RWPE1 (cell line): ENCODE measurements at places on chromosomes 3 and 15.

DNA sequence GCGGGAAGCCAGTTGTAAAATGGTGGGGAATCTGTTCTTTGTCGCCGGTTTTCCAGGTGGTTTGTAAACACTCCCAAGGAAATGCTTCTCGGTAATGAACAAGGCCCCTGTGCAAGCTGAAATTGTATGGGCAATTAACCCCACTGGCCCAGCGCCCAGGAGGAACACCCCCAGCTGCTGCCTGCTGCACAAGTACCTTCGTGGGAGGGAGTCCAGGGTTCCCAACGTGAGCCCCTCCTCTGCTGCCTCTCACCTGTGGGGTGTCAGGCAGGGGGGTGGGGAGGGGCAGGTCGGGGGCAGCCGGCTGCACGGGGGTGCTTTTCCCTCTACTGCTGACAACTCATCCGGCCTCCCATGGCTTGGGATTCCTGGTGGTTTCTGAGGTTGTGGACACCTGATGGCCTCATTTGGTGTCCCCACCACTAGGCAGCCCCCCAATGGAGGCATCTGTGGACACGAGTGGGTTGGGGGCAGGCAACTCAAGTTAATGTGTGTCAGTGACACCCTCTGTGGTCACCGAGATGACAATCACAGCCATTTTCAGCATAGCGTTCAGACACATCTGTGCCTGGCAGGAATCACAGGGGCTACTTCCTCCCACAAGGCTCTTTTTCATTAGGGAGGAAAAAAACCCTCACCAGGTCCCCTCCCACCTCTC, 35.6 kb upstream of the PRR23E start:
- DNase-seq: no peak

DNA sequence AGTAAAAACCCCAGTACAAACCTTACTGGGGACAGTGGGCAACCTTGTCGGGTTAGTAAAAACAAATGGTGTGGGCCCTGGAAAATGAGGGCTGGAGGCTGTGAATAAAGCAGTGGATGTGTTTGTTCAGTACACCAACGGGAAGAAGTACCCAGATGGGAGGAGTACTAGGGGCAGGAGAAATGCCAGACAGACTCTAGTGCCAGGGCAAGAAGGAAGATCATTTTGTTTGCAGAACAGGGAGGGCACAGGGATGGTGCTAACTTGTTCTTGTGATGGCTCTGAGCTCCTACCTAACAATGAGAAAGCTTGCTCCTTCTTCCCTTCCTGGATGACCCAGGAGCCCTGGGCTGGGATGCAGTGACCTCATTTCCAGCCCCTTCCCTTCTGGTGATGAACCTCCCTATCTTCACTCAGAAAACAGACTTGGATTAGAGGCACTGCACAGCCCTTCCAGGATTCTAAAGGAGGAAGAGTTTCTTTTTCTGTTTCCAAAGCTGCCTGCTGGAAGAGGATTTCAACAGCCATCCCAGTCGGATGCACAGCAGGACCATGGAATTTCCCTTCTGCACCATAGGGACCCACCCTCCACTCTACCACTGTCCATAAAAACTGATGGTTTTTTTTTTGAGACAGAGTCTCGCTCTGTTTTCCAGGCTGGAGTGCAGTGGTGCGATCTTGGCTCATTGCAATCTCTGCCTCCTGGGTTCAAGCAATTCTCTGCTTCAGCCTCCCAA, 6.1 kb downstream of the RASSF1 start:
- DNase-seq: no peak

GRCh38 chr15:98779463-98780071, 131.2 kb downstream of the IGF1R start:
- DNase-seq: peak; percentile 74

GRCh38 chr3:122730240-122730639, 49.6 kb downstream of the PARP14 start:
- DNase-seq: no peak

DNA sequence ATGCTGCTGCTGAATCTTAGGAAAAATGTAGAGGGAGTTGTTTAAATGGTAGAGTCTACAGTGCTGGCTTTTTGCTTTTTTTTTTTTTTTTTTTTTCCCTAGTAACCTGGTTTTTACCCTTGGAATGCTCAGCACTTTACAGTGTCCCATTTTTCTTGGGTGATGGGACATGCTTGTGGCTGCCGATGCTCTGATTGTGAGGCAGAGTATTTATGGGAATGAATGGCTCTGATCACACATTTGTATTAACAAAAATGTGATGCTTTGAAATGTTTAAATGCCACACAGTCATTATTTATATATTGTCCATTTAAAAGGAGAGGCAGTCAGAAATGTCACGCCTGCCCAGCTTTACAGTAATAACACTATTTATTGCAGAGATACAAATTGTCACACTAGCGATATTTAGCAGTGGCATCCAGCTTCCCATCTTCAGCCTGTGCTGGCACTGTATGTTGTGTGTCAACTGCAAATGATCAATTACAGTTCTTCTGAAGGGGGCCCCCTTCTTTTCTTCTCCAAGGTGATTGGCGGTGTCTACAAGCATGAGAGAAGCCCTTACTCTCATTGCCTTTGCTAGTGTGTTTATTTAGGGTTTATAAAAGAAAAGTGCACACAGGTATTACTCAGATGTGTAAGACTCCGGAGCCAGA, 30.9 kb upstream of the IGF1R start:
- DNase-seq: no peak
